ENCODE measurements at places on chromosomes 7 and 10. TPM values are rescaled to one million over a fixed set of nuclear protein-coding genes. Genes with fewer than 3 reads are reported as not detected.

DNA sequence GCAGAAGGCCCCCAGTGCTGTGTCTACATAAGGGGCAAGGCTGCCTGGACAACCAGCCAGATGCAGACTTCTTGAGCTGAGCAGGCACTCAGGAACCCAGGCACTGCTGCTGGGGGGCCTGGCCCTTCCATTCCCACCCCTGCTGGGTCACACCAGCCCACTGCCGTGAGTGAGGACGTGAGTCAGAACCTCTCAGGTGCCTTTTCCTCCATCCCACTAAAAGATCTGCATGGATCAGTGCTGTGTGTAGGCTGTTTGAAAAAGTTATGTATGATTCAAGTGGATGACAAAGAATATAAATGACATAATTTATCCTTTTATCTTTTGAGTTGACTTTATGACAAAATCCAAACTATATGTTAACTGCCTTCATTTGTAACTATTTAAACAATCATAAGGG, 499.3 kb downstream of the INHBA start:
- no peak for DNase-seq

The ACHE gene
- polyA plus RNA-seq = 2.6 TPM

DNA sequence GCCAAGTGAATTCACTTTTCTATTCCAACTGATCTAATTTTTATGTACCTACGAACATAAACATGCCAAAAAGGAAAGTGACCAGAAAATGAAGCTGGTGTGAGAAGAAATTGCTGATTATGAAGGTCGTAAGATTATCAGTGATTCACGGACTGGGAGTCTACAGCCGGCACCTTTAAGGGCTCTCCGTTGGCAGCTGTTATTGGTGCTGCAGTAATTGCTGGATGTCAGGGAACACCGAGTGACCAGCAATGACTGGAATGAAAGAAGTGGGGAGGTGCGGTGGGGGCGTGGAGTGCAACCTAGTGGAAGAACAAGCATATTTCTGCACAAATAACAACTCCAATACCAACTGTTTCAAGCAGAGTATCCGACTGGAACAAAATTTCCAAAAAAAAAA, 109.8 kb upstream of the TARP start:
- DNase-seq = no peak

- DNase-seq = no peak
Observed at GRCh38 chr7:116161728-116162127, 48.6 kb upstream of the TES start.

DNA sequence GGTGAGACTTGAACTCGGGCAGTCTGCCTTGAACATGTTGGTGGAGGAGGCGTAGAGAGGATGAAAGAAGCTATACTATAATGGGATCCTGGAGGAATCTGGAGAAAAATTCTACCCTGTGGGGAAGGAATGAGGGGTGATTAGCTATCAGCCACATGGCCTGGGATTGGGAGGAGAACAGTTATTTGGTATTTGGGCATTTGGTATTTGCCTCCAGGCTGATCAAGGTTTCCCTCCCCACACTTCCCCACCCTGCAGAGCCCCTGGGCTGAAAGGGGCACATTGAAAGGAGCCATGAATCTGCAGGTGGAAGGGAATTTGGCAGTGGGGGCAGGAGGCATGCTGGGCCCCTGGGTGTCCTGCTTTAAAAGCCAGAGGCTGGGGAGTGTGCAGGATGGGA, 235.3 kb downstream of the INHBA start:
- no peak for DNase-seq

DNA sequence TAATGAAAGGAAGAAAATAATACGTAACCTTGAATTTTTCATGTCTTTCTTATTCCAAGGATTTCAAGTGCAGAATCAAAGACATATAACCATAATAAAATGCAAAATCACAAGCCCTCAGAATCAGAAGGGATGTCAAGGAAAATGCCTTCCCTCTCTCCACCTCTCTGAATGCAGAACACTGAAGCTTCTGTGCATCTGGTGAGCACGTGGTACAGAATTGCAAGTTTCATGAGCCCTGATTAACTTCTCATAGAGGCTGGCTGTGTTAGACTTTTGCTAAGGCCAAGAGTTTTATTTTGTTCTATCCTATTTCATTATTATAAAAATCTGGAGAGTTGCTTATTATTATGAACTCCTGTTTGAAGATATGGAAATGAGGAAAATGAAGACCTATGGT, 533.7 kb upstream of the POM121L12 start:
- DNase-seq = no peak

DNA sequence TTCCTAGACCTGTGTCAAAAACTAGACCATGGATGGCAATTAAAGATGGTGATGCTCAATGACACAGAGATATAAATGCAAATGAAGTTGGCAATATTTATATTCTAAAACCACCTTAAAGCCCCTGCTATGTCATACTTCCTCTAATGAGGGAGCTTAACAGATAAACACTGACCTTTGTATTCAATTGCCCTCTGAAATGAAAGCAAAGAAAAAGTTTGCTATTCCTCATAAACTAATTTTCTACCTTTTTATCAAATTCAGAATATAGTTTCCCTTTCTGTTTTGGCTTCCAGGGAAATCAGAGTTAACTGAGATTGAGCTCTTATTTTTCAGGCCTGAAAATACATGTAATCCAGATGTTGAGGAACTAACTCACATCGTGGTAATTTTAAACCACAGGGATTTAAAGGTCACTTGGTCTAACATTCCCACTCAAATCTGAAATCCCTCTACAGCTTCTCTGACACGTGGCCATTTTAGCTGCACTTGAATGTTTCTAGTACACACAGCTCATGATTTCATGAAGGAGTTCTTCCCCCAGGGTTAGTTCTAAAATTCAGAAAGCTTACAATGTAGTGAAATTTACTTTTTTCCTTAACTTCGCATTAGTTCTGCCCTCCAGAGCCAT, 37.9 kb upstream of the ABCB5 start:
- DNase-seq = no peak

GRCh38 chr7:305410-306151, 15.6 kb downstream of the FOXL3 start:
- no peak for DNase-seq

GRCh38 chr7:117731455-117731854, 141.8 kb downstream of the CTTNBP2 start:
- DNase-seq = no peak

Data from right lung (tissue), 10 donors.